ENCODE measurements at places on chromosomes 4 and X.

DNA sequence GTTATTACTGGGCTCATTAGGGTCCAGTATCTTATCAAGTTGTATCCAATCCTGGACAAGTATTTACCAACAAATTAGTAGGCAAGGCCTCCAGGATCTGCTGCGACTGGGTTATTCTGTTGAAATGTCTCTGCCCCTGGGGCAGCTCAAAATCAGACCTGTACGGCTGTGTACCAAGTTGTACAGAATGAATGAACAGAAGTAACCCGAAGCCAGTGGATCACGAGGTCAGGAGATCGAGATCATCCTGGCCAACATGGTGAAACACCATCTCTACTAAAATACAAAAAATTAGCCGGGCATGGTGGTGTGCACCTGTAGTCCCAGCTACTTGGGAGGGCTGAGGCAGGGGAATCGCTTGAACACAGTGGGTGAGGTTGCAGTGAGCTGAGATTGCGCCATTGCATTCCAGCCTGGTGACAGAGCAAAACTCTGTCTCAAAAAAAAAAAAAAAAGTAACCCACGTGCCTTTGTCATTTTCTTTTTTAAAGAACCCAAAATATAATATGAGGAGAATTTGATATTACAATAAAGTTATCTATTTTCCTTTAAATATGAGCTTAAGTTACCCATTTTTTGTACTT is 127.3 kb downstream of the CBR4 start:
- no peak for DNase-seq

GRCh38 chr4:112823606-112824005 is 186.7 kb downstream of the LARP7 start:
- DNase-seq: no peak

- DNase-seq: no peak
Measured at GRCh38 chr4:53453385-53453784, 75.9 kb downstream of the FIP1L1 start.

- no peak for DNase-seq
Measured at GRCh38 chr4:87326460-87326859, 3.8 kb upstream of the HSD17B13 start.

DNA sequence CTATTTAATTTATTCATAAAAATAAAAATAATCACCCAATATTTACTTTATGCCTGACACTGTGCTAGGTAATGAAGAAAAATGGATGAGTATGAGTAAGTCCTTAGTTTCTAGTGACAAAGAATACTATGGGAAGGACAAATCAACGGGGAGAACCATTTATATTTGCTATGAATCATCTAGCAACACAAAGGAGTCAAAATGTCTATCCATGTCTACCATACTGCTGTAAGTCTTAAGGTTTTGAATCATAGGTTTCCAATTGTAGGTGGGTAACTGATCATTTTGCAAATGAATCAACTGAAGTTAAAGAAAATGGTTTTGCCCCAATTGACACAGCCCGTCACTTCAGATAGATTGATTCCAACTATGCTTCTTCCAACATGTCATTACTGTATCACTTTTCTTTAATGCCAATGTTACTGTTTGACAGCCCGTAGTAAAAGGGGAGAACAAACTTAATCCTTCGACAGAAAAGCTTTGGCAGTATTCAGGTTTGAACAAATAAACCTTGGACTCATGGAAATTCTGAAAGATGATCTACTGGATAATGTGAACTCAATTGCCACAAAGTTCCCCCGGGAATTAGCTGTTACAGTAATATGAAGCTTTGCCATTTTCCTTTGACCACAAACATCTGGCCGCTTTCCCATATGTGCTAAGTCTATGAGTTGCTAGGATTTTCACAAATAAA is 3.2 kb downstream of the TDO2 start:
- no peak for DNase-seq

DNA sequence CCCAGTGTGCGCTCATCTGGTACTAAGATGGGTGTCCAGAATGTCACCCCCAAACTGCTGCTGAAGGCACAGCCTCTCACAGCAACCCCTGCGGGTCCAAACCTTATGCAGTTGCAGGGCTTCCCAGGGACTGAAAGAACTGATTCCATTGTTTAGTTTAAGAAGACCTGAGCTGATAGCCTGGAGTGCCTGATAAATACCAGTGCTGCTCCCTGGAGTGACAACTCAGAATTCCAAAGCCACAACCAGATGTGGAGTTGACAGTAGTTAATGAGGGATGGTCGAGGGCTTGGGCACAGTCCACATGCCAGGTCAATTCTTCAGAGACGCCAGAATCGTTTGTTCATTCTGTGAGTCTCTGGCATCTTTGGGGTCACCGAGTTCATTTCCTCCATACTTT is 71.2 kb downstream of the LNX1 start:
- no peak for DNase-seq

DNA sequence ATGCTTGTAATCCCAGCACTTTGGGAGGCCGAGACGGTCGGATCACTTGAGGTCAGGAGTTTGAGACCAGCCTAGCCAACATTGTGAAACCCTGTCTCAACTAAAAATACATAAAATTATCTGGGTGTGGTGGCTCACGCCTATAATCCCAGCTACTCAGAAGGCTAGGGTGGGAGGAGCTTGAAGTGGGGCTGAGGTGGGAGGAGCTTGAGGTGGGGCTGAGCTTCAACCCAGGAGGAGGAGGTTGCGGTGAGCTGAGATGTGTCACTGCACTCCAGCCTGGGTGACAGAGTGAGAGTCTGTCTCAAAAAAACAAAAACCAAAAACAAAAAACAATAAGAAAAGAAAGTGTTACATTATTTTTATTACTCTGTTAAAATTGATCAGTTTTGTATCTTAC is 1164.4 kb upstream of the IGFBP7 start:
- no peak for DNase-seq

DNA sequence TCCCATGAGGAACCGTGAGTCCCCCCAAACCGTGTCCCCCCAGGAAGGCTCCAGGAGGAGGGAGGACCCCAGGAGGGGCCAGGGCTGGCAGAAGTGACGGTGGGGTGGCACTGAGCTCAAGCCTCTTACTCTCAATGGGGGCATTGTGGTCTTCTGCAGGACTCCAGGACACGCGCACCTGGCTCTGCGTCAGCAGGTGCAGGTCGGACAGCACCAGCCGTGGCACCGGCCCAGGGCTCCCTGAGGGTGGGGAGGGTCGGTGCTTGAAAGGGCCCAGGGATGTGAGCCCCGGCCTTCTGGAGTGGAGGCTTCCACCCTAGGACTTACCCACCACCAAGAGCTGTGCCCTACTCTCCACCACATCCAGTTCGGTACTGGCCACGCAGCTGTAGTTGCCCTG is 18.3 kb downstream of the L1CAM start:
- DNase-seq: no peak

- no peak for DNase-seq
Measured at GRCh38 chrX:71911731-71912050, 1.0 kb downstream of the NHSL2 start.

DNA sequence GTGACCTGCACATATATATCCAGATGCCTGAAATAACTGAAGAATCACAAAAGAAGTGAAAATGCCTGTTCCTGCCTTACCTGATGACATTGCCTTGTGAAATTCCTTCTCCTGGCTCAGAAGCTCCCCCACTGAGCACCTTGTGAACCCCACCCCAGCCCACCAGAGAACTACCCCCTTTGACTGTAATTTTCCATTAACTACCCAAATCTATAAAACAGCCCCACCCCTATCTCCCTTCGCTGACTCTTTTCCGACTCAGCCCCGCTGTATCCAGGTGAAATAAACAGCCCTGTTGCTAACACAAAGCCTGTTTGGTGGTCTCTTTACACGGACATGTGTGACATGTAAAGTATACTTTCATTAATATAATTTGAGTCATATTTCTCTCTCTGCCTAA is 320.3 kb upstream of the TECRL start:
- no peak for DNase-seq

GRCh38 chr4:101277671-101278070 is 69.7 kb downstream of the PPP3CA start:
- no peak for DNase-seq

DNA sequence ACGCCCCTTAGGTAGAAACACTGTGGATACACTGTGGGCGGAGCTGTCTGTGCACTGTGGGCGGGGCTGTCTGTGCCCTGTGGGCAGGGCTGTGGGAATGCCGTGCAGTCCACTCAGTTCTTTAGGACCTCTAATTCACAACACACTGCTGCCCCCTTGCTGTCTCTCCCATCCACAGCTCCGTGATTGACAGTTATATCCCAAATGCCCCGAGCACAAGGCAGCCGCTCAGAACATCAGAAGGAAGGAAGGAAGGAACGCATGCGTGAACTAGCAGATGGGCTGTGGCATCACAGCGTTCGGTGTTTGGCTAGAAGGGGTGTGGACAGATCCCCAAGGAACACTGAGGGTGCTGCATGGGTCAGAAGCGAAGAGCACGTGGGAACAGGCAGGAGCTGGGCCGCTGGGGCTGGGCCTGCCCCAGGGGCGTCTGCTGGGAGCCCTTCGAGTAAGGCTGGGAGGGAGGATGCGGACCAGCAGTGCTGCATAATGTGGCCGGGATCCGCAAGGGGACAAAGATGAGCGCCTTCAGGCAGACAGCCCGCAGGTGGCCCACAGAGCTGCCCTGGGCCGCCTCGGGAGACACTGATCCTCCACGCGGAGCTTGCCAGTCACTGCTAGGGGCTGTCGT is 29.8 kb downstream of the ACOX3 start:
- DNase-seq: peak; percentile 38

- no peak for DNase-seq
Measured at GRCh38 chr4:111494471-111494870, 650.8 kb upstream of the FAM241A start.

- DNase-seq: no peak
Measured at GRCh38 chrX:53859890-53860289, 173.4 kb upstream of the HUWE1 start.

GRCh38 chrX:12711435-12712040 is 79.7 kb upstream of the PRPS2 start:
- DNase-seq: no peak

DNA sequence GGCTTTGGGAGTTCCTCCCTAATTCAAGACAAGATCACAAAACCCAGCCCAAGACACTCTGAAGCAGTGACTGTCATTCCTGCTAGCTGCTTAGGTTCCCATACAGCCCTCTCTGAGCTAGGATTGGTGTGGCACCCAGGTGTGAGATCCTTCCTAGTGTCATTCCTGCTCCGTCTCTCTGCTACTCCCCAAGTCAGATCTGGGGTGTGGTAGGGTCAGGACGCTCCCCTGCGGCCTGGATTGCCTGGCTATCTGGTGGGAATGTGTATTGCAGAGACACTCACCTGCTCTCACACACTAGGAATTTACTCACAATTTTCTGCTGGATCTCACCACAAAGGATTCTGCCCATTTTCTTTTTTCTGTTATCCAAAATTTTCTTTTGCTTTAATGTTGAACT is 560.8 kb upstream of the ATOH1 start:
- no peak for DNase-seq

DNA sequence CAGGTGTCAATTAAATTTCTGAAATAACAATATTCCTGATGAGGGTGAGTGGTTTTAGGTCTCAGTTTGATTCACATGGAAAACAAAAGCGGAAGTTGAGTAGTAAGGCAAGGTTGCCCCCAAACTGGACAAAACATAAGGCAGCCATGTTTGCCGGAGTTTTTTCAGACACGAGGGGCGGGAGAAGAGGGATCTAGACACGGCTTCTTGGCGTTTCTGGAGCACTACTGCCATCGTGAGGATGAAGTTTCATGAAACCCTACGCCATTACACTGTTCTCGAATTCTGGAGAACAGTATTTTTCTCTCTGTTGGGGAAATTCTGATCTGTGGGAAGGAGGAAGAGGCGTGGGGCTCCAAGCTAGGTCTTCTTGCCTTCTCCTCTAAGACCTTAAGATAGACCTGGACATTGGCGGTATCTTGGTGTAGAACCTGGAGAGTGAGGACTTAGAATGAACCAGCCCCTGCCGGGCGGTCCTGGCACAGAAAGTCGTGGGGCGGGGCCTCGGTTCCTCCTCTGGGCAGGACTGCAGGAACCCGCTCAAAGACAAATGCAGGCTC is 160.3 kb downstream of the OR13H1 start:
- no peak for DNase-seq

- DNase-seq: no peak
Measured at GRCh38 chrX:91122151-91122694, 312.4 kb upstream of the PABPC5 start.

- DNase-seq: no peak
Measured at GRCh38 chr4:9602389-9602914, 158.2 kb downstream of the DEFB131A start.

DNA sequence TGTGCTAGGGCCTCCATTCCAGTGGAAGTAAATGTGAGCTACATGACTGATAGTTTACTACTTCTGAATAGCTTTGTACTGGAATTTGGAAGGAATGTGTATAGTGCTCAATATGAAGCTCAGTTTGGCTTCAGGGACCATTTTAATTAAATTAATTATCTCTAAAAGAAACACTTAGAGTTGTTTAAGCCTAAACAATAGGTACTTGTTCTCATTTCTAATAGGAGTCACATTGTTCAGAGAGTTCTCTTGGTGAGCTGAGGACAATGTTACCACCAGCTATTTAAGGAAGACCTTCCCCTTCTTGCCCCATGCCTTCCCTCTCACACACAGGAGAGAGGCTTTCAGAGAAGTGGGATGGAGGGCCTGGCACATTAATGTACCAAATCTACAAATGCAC is 78.3 kb downstream of the CHIC2 start:
- DNase-seq: no peak

- no peak for DNase-seq
Measured at GRCh38 chr4:47551682-47552081, 66.6 kb downstream of the ATP10D start.

GRCh38 chr4:76024065-76024464 is 768 bp upstream of the CXCL10 start:
- DNase-seq: no peak

- DNase-seq: no peak
Measured at GRCh38 chr4:73891739-73892405, 22.7 kb downstream of the CXCL1 start.
